SHP77 (cell line): ENCODE measurements at places on chromosomes 13 and 19.

GRCh38 chr19:51621178-51621577 lies 9.0 kb downstream of the SIGLEC5 start:
- DNase-seq = no peak

DNA sequence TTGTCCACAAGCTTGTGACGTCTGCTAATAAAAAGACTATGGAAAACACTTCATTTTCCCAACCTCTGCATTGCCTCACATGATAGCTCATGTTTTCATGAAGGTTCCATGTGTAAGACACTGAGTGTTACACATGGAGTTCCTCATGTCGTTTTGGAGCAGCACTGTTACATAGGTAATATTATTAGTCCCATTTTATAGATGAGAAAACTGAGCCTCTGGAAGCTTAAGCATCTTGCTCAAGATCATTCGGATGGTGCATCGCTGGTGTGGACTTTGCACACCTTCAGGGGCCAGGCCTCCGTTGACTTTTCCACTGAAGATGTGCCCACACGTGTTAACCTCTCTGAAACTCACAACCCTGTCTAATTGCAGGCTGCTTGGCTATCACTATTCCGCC lies 743.4 kb downstream of the UQCRFS1 start:
- DNase-seq = no peak

- DNase-seq = no peak
Measured at GRCh38 chr19:10222201-10222890, 8.8 kb downstream of the S1PR2 start.

GRCh38 chr19:42455621-42456081 lies 12.9 kb upstream of the CXCL17 start:
- no peak for DNase-seq

DNA sequence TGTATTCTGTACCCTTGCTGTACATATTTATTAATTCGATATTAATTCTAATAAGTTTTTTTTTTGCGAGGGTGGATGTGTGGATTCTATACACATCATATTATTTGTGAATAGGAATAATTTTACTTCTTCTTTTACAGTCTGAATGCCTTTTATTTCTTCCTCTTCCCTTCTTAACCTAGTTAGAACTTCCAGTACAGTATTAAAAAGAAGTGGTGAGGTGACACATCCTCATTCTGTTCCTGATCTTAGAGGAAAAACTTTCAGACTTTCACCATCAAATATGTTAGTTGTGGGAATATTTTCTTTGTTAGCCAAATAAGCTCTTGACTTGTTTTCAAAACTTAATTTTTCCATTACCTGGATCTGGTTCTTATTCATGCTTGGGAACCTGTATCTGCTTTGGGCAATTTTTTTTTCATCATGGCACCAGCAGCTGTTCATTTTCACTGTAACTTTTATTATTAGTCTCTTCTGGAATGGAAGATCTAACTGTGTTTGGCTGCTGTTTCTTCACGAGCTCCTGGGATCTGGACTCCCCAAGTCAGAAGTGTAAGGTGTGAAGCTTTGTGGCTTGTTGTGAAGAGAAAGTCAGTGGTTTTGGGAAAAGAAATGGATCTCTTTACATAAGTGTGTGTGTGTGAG lies 33.1 kb downstream of the RGCC start:
- no peak for DNase-seq

- peak; percentile 25 for DNase-seq
Measured at GRCh38 chr19:1057176-1057855, 9.7 kb upstream of the ARHGAP45 start.
